ENCODE measurements at places on chromosomes 3 and 15.

DNA sequence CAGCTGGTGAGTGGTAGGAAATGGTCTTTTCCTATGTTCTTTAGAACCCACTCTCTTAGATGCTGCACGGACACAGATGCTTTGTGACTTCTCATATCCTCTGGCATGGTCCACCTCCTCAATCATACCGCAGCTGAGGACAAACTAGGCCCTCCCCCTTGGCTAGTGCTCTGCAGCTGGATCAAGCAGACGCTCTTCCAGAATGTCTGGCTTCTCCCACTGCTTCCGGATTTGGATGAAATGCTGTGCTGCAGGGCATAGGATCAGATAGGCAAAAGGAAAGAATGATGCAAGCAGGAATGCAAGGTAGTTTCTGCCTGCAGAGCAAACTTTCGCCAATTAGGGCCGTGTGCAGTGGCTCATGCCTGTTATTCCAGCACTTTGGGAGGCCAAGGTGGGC lies 75.7 kb upstream of the SLC4A7 start:
- DNase-seq: no peak

DNA sequence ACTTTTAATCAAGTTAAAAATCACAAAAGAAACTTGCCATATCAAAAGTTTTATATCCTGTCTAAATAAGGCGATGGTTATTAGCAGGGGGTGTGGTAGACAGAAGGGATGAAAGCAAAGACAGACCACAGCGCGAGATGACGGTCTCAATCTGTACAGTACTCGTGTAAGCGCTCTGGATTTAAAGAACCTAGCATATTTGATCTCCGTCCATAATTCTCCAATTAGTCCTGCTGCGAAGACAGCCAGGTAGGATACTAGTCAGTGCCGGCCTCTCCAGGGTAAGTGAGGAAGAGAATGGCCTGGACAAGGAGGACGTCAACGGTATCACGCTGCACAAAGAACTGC lies 701 bp downstream of the SGO1 start:
- DNase-seq: no peak

DNA sequence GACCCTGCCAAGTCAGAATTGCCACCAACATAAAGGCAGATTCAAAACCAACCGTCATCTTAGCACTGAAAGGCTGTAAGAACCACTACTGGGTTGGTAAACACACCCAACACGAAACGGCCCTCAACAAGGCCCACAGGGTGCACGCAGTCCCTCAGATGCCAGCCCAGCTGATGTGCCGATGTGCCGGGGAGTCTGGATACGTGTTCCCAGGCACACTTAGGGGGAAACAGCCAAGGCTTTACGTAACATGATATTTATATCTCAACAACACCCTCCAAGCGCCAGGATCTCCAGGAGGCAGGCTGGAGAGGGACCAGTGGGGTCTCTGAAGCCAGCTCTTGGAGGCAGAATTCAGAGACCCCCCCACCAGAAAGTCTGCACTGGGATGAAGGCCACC lies 14.2 kb downstream of the POC1A start:
- no peak for DNase-seq

GRCh38 chr3:72266016-72266370 lies 481.0 kb upstream of the PROK2 start:
- no peak for DNase-seq
